Activated T-cell treated with anti-CD3 and anti-CD28 coated beads, Interleukin-2, amount 50 U/mL, for 72 hours (primary cell): ENCODE measurements at places on chromosomes 5 and 9.
A peak's percentile ranks its signal among the peaks of the same experiment; 100 is the strongest.

GRCh38 chr5:84260939-84261338 is 123.7 kb downstream of the EDIL3 start:
- DNase-seq = no peak

DNA sequence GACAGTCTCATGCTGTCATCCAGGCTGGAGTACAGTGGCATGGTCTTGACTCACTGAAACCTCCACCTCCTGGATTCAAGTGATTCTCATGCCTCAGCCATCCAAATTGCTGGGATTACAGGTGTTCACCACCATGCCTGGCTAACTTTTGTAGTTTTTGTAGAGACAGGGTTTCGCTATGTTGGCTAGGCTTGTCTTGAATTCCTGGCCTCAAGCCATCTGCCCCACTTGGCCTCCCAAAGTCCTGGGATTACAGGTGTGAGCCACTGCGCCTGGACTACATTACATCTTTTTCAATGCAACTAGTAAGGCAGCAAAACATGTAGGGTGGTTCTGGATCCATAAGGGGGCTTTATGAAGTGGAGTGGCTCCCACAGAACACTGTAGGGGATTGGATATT is 29.6 kb upstream of the RASGEF1C start:
- DNase-seq = no peak

- DNase-seq = no peak
Measured at GRCh38 chr5:3394891-3395599, 200.6 kb upstream of the IRX1 start.

GRCh38 chr9:109753308-109753707 is 26.7 kb upstream of the PALM2AKAP2 start:
- no peak for DNase-seq

- no peak for DNase-seq
Measured at GRCh38 chr5:95956900-95957293, 4.8 kb downstream of the ELL2 start.

GRCh38 chr5:8013948-8014710 is 145.2 kb downstream of the MTRR start:
- no peak for DNase-seq

GRCh38 chr5:33400675-33401074 is 40.1 kb upstream of the TARS1 start:
- DNase-seq = no peak

DNA sequence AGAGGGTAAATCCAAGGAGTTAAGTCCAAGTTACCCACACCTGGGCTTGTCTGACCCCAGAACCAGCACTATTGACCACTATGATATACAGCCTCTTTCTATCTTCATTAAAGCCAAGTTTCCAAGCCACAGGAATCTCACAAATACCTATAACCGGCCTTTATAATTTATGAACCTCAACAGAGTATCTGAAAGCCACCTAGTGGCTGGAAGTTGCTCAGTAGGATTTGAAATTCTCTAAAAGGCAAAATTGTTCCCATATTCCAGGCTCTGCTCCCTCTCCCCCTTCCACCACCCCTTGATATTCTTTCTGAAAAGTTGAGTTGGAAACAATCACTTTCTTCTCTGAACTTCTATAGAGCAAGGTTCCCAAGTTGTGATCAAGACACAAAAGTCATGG is 106.4 kb upstream of the GPR151 start:
- DNase-seq = no peak

DNA sequence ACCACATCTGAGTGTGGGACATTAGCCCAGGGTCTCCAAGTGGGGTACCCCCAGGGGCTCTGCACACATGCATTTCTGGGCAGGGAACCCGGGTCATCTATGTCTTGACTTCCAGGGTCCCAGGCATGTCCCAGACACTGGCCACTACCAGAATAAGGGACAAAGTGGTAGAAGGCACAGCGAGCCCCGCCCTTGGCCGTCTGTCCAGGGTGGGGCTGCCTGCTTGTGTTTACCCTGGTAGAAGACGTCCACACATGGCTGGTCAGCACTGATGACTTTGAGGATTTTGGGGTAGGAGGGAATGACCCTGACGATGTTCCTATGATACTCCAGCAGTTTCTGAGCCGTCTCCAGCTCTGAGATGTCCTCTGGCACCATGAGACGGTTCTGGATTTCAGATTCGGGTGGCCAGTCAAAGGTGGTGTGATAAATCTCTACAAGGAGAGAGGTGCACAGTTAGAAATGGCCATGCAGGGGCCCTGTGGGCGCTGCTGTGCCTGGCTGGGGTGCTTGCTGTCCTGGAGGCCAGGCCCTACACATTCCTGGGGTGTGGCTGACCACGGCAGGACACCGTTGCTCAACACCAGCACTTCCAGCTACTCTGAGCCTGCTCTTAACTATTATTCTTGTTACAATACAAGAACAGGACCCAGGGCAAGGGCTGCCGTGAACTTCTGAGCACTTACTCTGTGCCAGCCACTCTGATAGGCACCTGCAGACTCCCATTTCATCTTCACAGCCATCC is 51.3 kb downstream of the AK8 start:
- DNase-seq = no peak

DNA sequence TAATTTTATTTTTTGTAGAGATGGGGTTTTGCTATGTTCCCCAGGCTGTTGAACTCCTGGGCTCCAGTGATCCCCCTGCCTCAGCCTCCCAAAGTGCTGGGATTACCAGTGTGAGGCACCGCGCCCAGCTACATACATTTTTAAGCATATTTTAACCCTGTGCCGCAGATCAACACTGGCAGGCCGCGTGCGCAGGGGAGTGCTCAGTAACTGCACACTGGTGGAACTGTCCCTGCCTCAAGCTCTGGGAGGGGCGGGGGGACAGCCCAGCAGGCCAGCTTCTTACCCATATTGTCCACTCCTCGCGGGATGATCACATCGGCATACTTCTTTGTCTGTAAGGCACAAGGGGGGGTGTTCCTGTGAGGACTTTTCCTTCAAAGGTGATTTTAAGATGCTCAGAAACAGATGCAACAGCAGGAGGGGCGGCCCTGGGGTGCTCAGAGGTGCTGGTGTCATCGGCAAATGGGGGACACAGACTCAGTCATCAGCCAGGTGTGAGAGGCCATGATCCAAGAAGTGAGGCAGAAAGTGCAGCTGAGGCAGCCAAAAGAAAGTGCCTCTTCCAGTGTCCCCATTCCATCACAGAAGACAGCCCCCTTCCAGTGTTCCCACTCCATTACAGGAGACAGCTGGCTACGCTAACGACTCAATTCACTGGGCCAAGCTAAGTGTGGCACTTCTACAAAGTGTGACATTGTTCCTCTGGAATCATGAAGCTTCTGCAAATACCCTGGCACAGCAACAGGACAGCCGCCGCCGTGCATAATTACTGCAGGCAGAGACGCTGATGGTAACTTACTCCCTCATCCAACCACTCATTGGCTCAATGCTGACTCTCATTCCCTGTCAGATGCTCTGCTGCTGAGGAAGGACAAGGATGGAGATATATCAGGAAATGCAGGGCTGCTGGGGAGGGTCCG is 5.2 kb downstream of the UCK1 start:
- no peak for DNase-seq

- DNase-seq = no peak
Measured at GRCh38 chr5:178769617-178770260, 39.3 kb upstream of the ZNF354A start.

- peak; percentile 45 for DNase-seq
Measured at GRCh38 chr5:130871346-130872086, 293.5 kb downstream of the HINT1 start.

- peak; percentile 58 for DNase-seq
Measured at GRCh38 chr5:14144586-14145434, 1.7 kb downstream of the TRIO start.

DNA sequence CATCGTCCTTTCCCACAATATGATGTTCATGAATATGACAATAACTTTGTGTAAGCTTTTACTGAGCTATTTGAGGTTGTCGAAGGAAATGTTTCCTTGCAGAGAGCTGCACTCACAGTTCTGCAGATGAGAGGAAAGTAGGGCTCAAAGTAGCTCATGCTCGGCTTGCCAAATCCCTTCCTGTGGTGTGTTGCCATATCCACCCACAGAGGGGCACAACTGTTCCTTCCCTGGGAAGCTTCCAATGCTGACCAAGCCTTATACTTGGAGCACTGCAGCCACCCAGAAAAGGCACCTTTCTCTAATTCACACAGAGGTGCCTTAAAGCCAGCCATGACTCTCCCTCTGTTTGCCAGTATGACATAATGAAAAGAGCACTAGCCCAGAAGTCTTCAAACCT is 390.3 kb downstream of the CAAP1 start:
- no peak for DNase-seq

- DNase-seq = no peak
Measured at GRCh38 chr5:74040811-74041491, 415.0 kb downstream of the ARHGEF28 start.

- peak; percentile 60 for DNase-seq
Measured at GRCh38 chr5:98769210-98769958, 4.1 kb upstream of the RGMB start.

DNA sequence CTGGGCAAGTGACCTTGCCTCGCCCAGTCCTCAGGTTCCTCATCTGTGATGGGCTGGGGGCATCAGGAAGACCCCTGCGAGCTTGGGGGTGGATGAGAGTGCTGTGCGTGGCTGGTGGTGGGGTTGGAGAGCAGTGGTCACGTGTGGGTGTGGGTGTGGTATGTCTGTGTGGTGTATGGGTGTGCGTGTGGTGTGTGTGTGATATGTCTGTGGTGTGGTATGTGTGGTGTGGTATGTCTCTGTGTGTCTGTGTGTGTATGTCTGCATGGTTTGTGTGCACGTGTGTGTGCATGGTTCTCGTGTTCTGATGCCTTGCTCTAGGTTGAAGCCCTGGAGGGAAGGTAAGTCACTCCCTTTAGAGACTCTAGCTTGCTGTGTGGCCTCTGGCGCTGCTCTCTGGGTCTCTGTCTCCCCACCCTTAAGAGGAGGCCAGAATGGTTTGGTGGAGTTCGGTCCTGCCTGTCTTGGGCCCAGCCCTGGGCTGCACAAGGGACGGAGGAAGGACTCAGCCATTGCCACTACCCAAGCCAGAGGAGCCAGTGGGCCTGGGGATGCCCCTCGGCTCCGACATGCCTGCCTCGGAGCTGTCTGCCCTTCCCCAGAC is 87.0 kb downstream of the RXRA start:
- DNase-seq = no peak

- DNase-seq = peak; percentile 48
Measured at GRCh38 chr5:35182910-35183535, 47.3 kb downstream of the PRLR start.

DNA sequence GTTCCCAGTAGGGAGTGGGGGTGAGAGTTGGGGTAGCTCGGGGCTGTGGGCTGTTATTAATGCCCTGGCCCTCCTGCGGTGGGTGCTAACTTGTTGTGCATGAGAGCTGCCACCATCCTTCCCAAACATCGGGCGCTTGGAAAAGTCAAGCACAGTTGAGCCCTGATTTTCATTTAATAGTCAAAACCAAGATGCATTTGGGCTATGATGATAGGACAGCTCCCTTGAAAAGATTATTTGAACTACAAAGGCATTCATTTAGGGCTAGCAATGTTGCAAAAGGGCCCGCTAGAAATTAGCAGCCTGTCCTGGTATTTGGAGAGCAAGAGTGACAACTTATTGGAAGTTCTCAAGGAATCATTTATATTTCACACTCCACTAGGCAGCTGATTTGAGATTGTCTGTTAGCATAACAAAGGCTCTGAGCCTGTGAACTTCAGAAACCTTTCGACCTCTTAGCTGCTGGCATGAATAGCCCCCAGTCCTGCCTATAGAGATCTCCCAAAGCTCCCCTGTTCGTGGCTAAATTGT is 128.2 kb upstream of the TMEM161B start:
- DNase-seq = no peak

GRCh38 chr5:55918087-55919035 is 67.2 kb downstream of the IL31RA start:
- peak; percentile 42 for DNase-seq

DNA sequence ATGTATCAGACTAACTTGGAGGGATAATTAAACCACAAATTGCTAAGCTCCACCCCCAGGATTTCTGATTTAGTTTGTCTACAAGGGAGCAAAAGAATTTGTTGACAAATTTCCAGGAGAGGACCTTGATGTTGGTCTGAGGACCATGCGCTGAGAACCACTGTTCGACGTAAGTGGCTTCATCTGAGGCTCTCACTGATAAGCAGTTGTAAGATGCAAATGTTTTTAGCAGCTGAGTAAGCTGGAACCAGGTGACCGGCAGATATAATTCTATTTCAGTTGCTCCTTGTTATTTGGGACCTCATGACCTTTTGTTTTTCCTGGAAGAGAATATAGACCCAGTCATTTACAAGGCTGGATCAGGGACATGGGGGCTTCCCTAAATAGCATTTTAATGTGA is 14.1 kb upstream of the SPINK1 start:
- no peak for DNase-seq

DNA sequence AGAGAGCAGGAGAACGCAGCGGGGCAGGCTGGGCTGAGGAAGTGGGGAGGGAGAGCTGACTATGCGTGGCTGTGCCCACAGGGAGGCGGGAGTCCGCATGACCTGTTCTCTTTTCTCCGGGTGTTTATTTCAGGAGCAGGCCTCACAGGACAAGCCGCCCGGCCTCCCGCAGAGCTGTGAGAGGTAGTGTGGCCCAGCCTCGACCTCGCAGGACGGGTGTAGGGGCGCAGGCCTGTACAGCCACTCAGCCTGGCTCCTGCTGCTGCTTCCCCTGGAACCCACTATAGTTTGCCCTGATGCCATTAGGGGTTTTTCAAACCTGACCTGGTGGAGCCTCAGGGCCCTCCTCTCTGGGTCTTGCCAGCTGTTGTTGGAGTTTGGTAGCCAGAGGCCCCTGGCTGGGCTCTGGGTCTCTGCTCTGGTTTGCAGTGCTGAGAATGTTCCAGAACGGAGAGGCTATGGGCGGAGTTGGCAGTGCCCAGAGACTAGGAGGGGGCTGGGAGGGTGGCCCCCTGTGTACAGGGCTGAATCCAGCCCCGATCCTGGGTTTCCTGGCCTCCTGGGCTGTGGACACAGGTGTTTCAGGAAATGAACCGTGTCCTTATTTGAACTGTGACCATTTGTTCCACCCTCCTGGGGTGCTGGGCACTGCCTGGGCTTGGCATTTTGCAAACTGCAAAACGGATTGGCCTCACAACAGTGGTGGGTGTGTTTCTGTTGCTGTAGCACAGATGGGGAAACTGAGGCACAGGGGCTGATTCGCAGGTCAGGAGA is 78.8 kb downstream of the WNK2 start:
- DNase-seq = no peak

GRCh38 chr5:4544049-4544670 is 596.0 kb upstream of the ADAMTS16 start:
- no peak for DNase-seq

GRCh38 chr9:110104261-110104809 is 103.6 kb downstream of the C9orf152 start:
- no peak for DNase-seq

DNA sequence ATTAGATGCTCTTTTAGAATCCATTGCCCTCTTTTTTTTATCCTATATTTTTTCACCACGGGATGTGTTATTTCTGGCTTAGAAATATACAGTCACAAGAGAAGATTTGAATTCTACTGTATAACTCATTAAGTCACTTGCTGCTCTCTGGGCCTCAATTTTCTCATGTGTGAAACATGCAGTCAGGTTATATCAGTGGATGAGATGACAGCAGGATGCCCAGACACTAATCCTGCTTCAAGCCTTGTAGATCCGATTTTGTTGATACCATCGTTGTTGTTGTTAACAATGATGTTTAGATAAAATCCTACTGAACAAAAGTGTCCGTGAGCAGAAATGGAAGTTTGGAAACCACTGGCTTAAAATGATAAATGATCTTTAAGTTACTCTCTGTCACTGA is 421.9 kb upstream of the DMAC1 start:
- DNase-seq = no peak

GRCh38 chr5:109246395-109246794 is 163.4 kb downstream of the PJA2 start:
- no peak for DNase-seq

- DNase-seq = no peak
Measured at GRCh38 chr5:163623986-163624385, 118.6 kb downstream of the MAT2B start.
